ENCODE measurements at places on chromosomes 6 and 20. TPM values are rescaled to one million over a fixed set of nuclear protein-coding genes. Genes with fewer than 3 reads are reported as not detected.

The PRDM13 gene
- not detected for polyA plus RNA-seq

The SOX4 gene
- polyA plus RNA-seq = 144 TPM

The CLPSL1 gene
- not detected for polyA plus RNA-seq

The TGM2 gene
- 29.3 TPM for polyA plus RNA-seq

The PRDM1 gene
- 4.6 TPM for polyA plus RNA-seq

The PTGIS gene
- 34.6 TPM for polyA plus RNA-seq

The VSTM2L gene
- 1.9 TPM for polyA plus RNA-seq

The LZTS3 gene
- 21.5 TPM for polyA plus RNA-seq

The PLG gene
- polyA plus RNA-seq = 10.1 TPM

The DEK gene
- polyA plus RNA-seq = 203 TPM

The GTSF1L gene
- polyA plus RNA-seq = not detected

The GABRR2 gene
- 0.93 TPM for polyA plus RNA-seq

The HLA-DOB gene
- 0.21 TPM for polyA plus RNA-seq

The CLDN20 gene
- polyA plus RNA-seq = 1.4 TPM

The EDN1 gene
- polyA plus RNA-seq = 5.1 TPM

The PRR3 gene
- polyA plus RNA-seq = 30.2 TPM

The KAT14 gene
- polyA plus RNA-seq = 27.5 TPM

The MYB gene
- 5.5 TPM for polyA plus RNA-seq

The PACRG gene
- polyA plus RNA-seq = 16.6 TPM

The ULBP1 gene
- polyA plus RNA-seq = 2.1 TPM

The DZANK1 gene
- polyA plus RNA-seq = 7.3 TPM

The RIPPLY2 gene
- polyA plus RNA-seq = not detected

The WFDC12 gene
- polyA plus RNA-seq = not detected

The C20orf202 gene
- 0.33 TPM for polyA plus RNA-seq

The SAMD5 gene
- polyA plus RNA-seq = 12.7 TPM

The LBP gene
- polyA plus RNA-seq = not detected

The NOX3 gene
- 1.4 TPM for polyA plus RNA-seq

The LAMP5 gene
- 7.2 TPM for polyA plus RNA-seq

The PLEKHG1 gene
- polyA plus RNA-seq = 43.5 TPM

The FLRT3 gene
- polyA plus RNA-seq = 120 TPM

The SLC16A10 gene
- polyA plus RNA-seq = 30.3 TPM

The PSMB9 gene
- polyA plus RNA-seq = 5.1 TPM

The BLTP3A gene
- polyA plus RNA-seq = 13.8 TPM

The LGSN gene
- 0.96 TPM for polyA plus RNA-seq

The TEAD3 gene
- polyA plus RNA-seq = 54.5 TPM

The HLA-DQB1 gene
- polyA plus RNA-seq = 11.4 TPM

The ZSCAN31 gene
- 9.9 TPM for polyA plus RNA-seq

The CST7 gene
- 0.33 TPM for polyA plus RNA-seq

The HSPA1L gene
- 4.0 TPM for polyA plus RNA-seq

The DEFB124 gene
- polyA plus RNA-seq = not detected

The APCDD1L gene
- 19.2 TPM for polyA plus RNA-seq

The GPR6 gene
- not detected for polyA plus RNA-seq

The DNAH8 gene
- polyA plus RNA-seq = 0.39 TPM

The ANKRD66 gene
- polyA plus RNA-seq = not detected

The TMEM170B gene
- polyA plus RNA-seq = 9.1 TPM

The SLC22A23 gene
- 11.2 TPM for polyA plus RNA-seq

The SPATS1 gene
- polyA plus RNA-seq = not detected

The XKR7 gene
- polyA plus RNA-seq = 0.36 TPM

The GATA5 gene
- 10.8 TPM for polyA plus RNA-seq

The BPI gene
- polyA plus RNA-seq = 1.4 TPM

The PABPC1L gene
- 62.8 TPM for polyA plus RNA-seq

The HLA-G gene
- 5.4 TPM for polyA plus RNA-seq

Measured in renal cortex interstitium (tissue), 15 donors.